ENCODE measurements at places on chromosomes 16 and 17.

DNA sequence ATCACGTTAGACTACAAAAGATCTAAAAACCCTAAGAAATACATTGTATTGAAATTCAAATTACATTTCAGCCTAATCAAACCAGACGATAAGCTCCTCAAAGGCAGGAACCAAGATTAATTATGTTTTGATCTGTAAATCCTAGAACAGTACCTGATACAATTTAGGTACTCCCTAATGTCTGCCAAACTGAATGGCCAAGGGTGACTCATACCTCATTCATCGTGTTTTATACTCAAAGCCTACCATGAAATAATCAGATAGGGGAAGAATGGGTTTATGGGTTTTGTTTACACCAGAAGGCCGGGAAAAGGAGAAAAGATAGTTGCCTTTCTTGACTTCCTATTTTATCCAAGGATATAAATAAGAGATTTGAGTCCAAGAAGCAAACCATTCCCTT, 19.3 kb downstream of the MMD start:
- DNase-seq = no peak

DNA sequence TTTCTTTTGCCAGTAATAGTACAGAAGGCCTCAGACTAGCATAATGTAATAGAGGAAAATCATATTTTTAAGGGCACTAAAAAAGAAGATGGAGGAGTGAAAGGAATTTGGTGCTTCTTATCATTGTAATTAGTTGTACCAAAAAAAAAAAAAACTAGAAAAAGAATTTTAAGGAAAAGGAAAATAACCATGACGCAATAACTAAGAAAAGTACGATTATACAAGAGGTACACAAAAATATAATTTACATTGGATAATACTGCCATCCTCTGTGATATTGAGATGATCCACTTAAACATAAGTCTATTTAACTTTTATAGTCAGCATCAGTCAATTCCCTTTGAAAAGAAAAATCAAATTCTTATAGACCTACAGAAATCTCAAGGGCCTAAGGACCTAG, 146.7 kb upstream of the IRX5 start:
- DNase-seq = no peak

GRCh38 chr17:15513058-15513791, 45.8 kb upstream of the CDRT4 start:
- DNase-seq = no peak

GRCh38 chr16:74480150-74481029, 59.1 kb upstream of the CLEC18B start:
- DNase-seq = no peak

GRCh38 chr16:57413733-57414132, 9.2 kb downstream of the CCL17 start:
- DNase-seq = no peak

DNA sequence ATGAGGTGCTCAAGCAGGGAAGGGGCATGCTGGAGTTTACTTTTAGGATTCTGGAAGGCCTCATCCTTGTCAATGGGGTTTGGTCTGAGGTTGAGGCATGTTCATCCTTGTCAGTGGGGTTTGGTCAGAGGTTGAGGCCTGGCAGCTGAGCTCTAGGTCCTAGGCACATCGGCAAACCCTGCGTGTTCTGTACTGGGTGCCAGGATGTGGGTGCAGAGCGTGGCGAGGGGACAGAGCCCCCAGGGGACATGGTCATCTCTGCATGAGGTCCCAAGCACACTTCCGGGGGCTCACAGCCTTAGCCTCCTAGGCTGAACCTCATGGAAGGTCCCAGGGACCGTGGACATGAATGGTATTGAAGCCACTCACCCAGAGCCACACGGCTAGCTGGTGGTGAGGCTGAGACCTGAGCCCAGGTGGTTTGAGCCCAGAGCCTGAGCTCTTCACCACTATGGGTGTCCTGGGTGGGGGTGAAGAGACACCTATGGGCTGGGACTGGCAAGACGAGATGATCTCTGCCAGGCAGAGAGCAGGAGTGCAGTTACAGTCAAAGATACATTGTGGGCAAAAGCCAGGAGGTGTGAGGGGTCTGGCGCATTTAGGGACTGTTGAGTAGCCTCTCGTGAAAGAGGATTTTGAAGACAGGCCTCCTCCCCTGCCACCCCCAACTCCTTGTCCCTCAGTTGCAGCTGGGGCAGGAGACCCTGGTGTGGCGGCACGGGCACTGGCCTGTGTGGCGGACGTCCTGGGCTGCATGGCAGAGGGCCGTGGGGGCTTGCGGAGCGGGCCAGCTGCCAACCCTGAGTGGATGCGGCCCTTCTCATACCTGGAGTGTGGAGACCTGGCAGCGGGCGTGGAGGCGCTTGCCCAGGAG, 19.3 kb downstream of the FCSK start:
- DNase-seq = no peak

Measured in activated T-helper 2 cell treated with anti-CD3 and anti-CD28 coated beads, Interferon-gamma antibody, Interleukin-2, Interleukin-4, amounts not matched to agents 10 μg/mL and 5 μg/mL and 100 μg/mL, durations not matched to agents 14 hours and 24 hours and 36 hours (primary cell).